ENCODE measurements at places on chromosomes 7 and 10. TPM values are rescaled to one million over a fixed set of nuclear protein-coding genes. Genes with fewer than 3 reads are reported as not detected.

DNA sequence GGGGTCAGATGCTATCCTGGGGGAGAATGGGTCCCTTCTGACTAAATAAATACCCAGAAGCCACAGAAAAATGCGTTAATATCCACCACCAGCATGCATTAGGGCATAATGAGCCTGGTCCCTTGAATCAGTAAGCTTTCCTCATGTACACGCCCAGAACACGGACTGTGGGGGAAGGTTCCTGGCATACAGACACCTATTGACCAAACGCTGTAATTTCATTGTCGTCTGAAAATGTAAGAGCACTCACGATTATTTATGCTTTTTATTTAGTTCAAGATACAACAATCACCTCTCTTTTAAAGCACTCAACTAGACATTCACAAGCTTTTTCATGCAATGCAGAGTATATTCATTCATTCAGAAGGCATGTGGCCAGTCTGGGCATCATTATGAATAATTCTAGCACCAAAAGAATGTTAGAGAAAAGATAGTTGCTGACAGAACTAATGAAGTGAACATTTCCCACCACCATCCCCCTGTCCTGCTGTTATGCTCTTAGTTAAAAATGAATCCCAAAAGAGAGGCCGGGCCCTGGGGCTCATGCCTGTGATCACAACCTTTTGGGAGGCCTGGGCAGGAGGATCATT, 101.0 kb downstream of the SVIL start:
- no peak for DNase-seq

DNA sequence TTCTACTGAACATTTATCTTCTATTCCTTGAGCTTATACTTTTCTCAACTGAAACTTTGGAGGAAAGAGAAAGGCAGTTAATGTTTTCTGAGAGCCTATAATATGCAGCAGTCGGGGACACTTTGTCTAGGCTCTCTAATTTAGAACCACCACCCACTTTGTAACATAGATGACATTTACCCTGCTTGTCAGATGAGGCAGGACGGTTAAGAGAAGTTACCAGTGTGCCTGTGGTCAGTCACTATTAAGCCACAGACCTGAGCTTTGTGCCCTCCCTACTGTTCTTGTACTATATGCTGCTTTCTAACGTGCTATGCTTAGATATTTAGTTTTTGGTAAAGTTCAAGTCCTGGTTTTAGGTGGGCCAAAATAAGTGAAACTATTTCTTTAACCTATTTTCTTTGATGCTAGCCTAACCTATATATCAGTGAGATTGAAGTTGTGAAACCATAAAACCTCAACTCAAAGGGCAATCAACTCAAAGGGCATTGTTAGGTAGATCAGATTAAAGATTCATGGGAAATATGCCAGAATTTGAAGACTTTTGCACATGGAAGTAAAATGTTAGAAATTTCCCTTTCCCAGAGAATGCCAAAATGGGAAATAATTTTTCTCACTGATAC, 156.5 kb upstream of the AGR3 start:
- DNase-seq: no peak

- no peak for DNase-seq
Measured at GRCh38 chr7:69947998-69948397, 349.7 kb downstream of the AUTS2 start.

DNA sequence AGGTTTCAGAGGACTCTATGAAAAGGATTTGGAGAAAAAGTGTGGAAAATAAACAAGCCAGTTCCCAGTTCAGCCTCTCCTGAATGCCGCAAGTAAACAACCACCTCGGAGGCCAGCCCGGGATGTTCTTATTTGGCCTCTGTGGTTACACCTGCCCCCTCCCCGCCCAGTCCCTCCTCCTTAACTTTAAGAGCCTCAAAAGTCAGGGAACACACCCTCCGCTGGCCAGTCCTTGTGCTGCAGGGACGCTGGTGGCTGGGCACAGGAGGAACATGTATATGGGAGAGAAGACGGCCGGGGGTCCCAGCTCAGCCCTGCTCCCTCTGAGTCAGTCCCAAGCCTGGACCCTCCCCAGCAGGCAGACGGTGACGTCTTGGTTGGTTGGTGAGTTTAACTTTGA, 6.1 kb downstream of the CHST3 start:
- DNase-seq: no peak

Gene OR13A1
- not detected for polyA plus RNA-seq

Gene PPP1R3C
- 161 TPM for polyA plus RNA-seq

DNA sequence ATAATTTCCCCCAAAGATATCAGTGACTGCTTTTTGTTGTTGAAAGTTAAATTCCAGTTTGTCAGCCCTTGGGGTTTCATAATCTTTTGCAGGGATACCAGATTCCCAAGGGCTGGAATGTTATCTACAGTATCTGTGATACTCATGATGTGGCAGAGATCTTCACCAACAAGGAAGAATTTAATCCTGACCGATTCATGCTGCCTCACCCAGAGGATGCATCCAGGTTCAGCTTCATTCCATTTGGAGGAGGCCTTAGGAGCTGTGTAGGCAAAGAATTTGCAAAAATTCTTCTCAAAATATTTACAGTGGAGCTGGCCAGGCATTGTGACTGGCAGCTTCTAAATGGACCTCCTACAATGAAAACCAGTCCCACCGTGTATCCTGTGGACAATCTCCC, 3.2 kb downstream of the CYP26A1 start:
- no peak for DNase-seq

GRCh38 chr10:62266611-62267010, 2.0 kb downstream of the RTKN2 start:
- DNase-seq: no peak

DNA sequence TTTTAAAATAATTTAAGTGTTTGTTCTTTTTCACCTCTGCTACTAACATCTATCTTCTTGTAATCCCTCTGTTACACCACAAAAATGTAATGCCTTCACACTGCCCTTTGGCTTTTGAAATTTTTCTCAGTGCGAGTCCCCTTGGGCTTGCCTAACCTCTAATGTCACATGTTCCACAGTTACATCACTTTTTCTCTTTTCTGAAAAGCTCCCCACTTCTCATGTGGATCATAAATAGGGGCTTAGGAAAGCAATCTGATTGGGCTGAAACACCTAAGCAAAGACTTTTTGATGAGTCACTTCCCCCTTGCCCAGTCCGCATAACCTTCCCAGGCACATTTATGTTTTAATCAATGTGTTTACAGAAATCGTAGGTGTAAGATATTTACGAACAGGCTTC, 288.2 kb downstream of the IPMK start:
- no peak for DNase-seq

- DNase-seq: no peak
Measured at GRCh38 chr7:115634633-115635032, 395.9 kb downstream of the TFEC start.

- DNase-seq: no peak
Measured at GRCh38 chr7:109318136-109318535, 748.5 kb downstream of the DNAJB9 start.

GRCh38 chr7:27025270-27025669, 70.5 kb downstream of the HOXA1 start:
- no peak for DNase-seq

DNA sequence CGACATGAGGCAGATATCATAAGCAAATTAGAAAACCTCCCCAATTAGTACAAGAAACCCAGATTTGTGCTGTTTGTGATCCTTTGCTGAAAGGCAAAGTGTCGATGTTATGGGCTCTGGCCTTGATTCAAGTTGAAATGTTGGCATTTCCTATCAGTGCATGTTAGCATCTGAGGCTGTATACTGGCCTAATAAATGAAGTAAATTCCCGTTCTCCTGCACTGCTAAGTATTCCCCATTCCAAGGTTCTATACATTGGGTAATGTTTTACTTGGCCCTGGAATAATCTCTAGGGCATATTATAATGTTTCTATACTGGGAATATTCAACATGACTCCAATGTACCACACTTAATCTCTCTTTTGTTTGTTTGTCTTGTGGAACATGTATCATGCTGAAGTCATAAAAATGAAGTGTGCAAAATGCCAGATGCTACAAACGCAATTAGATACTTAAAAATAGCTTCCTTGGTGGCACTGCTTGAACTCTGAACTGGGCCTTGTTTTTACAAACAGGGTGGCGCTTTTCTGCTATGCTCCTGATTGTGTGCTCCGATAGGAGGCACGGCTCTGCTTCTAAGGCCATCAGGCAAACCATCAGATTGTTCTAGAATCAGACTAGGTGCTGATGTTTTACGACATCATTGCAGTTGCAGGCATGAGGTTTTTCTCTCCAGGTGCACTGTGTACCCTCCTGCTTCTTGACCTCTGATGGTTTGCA, 156.7 kb upstream of the TCF7L2 start:
- DNase-seq: no peak

Gene CPA5
- polyA plus RNA-seq: 2.0 TPM

Gene TMEM60
- 9.6 TPM for polyA plus RNA-seq

All from forelimb muscle (tissue), 1 donor.